ENCODE measurements at places on chromosomes 12 and 14.

DNA sequence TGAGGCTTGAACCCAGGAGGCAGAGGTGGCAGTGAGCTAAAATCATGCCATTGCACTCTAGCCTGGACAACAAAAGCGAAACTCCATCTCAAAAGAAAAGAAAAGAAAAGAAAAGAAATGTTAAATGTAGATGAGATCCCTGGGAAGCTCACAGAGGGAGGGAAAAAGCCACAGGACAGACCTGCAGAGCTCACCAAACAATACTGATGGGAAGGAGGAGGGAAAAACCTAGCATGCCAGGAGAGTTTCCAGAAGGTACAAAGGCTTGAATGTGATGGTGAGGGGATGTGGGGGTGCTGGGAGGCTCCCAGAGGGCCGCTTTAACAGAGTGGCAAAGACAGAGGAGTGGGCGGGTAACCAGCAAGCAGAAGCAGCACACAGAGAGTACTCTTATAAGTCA is 72.3 kb downstream of the PTPN21 start:
- DNase-seq, result no peak

DNA sequence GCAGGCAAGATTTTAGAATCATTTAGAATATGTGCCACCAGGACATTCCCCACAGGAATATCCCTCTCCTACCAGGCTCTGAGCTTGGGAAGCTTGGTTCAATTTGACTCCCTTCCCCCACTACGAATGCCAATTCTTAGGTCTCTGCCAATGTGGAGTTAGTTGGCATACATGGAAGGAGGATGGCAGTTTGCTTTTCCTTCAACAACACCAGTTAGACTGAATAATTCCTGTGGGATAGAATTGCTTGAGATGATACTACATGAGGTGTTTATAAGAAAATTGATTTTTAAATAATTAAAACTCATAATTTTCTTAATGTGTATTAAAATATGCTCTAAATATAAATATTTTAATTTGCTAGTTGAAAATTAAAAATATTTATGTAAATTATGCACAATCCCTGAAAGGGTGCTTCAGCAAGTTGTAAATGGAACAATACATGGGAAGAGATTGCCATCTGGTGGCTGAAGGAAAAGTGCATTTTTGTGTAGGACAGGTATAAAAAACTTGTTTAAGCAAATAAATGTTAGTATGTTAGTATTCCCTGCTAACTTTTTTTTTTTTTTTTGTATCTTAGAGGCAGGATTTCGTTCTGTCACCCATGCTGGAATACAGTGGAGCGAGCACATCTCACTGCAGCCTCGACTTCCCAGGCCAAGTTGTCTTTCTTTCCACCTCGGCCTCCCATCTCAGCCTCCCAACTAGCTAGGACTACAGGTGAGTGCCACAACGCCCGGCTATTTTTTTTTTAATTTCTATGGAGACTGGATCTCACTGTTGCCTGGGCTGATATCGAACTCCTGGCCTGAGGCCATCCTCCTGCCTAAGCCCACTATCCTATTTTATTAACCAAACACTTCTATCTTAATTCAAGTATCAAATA is 25.8 kb upstream of the STRAP start:
- DNase-seq, result no peak

DNA sequence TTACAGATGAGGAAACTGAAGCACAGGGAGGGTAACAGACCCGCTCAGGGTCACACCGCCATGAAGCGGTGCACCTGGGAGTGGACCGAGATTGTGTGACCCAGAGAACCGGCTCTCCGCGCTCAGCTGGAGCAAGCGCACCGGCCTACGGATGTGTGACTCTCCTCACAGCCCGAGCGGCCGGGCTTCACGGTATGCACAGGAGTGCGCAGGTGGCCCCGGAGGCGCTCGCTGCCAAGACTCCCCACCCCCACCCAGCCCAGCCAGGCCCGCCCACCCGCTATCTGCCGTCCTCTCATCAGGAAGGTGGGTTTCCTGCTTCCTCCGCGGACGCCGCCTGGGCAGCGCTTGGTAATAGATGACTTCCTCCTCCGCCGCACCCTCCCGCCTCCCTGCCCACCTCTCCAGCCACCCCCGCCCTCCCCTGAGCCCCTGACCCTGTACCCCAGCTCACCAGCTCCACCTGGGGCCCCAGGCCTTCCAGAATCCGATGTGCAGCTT is 110.7 kb downstream of the NCOR2 start:
- DNase-seq, result no peak

- no peak for DNase-seq
These were observed 2.0 kb downstream of the RMST start for GRCh38 chr12:97464385-97465321.

- no peak for DNase-seq
These were observed 233.4 kb downstream of the IPO8 start for GRCh38 chr12:30462249-30462648.

DNA sequence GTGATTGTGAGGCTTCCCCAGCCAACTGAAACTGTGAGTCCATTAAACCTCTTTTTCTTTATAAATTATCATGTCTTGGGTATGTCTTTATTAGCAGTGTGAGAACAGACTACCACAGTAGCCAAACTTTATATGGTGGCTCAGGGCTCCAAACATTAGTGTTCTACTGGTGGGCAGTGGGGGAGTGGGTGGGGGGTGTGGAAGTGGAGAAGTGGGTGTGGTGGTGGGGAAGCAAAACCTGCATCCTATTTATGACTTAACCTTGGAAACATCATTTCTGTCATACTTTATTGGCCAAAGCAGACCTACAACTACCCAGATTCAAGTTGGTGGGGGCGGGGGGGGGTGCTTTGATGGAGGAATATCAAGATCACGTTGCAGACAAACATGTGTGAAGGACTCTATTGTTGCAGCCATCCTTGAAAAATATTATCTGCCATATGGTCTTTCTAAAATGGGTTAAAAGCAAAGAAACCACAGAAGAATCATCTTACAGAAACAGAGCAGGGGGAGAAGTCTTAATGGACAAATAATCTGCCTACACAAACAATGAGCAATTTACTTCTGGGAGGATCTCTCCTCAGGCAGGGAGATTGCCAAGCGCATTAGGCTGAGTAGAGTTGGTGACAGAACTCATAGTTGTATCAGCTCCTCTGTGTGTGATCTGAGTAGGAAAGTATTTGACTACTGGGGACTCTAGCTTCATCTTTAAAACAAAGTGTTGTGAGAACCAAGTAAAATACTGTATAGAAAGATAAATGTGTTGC is 1.4 kb upstream of the PWP1 start:
- DNase-seq, result no peak

DNA sequence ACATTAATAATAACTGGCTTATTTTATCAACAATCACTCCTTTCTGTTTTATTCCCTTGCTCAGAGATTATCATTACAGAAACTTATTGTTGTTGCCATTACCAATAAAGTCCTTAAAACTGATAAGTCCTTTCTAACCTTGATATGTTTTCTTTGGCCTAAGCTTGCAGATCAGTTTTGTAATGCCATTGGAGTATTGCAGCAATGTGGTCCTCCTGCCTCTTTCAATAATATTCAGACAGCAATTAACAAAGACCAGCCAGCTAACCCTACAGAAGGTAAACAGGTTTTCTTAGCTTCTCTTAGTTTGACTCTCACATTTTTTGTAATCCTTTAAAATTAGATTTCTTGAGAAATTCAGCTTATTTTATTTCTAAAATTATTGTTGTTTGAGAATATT is 3.9 kb downstream of the MED21 start:
- DNase-seq, result no peak

- no peak for DNase-seq
These were observed 587.4 kb downstream of the AACS start for GRCh38 chr12:125652681-125653080.

DNA sequence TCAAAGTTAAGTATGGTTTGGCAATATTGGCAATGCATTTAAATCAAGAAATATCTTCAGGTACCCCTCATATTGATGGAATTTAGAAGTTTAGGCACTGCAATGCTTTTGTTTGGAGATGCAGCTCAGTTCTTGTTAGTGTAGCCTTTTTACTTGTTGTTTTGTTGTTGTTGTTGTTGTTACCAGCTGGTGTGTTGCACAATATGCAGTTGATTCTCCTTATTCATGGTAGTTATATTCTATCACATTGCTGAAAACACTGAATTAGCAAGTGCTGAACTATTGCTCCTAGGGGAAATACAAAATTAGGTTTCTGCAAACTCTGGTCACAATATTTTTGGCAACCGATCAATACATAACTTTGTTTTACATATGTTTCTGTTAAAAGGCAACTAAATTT is 34.8 kb downstream of the CCER1 start:
- no peak for DNase-seq

- DNase-seq, result no peak
These were observed 589.0 kb downstream of the C12orf50 start for GRCh38 chr12:87439990-87440827.

DNA sequence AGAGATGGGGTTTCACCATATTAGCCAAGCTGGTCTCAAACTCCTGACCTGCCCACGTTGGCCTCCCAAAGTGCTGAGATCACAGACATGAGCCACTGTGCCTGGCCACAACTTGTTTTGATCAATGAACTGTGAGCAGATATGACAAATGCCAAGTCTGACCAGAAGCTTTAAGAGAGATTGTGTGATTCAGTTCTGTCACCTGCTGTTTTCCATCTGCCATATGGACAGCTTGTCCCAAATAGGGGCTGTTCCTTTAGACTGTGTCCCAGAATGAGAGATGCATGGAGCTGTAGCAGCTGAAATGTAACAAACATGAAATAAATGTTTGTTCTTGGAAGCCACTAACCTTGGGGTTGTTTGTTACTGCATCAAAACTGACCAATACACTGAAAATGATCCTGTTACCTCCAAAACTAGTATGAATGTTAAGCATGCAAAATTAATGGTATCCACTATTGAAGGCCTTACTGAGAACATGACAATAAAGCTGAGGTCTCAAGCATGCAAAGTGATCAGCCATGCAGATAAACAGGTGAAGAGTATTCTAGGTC is 65.9 kb upstream of the MED13L start:
- no peak for DNase-seq

GRCh38 chr12:107702106-107702505 is 16.5 kb downstream of the PWP1 start:
- DNase-seq, result no peak

- no peak for DNase-seq
These were observed 183.3 kb upstream of the SEL1L start for GRCh38 chr14:81716953-81717352.

- no peak for DNase-seq
These were observed 27.3 kb downstream of the AKAP3 start for GRCh38 chr12:4621511-4621910.

Measured in stimulated activated CD8-positive, alpha-beta memory T cell treated with anti-CD3 and anti-CD28 coated beads, Interleukin-7, amount 100 ng/mL, for 24 hours (primary cell).